ENCODE measurements at places on chromosomes 5 and 9.

- no peak for DNase-seq
Observed at GRCh38 chr9:78468974-78469576, 172.2 kb downstream of the PSAT1 start.

DNA sequence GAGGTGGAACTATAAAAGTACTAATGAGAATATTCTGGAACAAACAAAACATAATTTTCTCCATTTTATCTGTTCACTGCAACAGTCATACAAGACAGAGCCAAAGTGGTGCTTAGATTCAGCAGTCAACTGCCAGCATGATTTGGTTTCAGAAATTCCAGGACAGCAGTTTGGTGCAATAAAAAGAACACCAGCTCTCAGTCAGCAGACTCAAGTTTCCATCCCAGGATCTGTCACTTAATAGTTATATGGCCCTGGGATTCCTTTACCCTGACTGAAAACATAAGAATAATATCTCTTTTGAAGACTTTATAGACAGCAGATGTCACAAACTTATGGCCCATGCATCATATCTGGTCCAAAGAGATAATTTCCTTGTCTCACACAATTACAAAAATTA is 92.8 kb upstream of the RASEF start:
- no peak for DNase-seq

- DNase-seq: no peak
Observed at GRCh38 chr9:107007402-107007801, 144.4 kb downstream of the ZNF462 start.

GRCh38 chr5:158435161-158435616 is 576.2 kb upstream of the CLINT1 start:
- no peak for DNase-seq

- DNase-seq: no peak
Observed at GRCh38 chr9:115673599-115673998, 480.0 kb upstream of the PAPPA start.

DNA sequence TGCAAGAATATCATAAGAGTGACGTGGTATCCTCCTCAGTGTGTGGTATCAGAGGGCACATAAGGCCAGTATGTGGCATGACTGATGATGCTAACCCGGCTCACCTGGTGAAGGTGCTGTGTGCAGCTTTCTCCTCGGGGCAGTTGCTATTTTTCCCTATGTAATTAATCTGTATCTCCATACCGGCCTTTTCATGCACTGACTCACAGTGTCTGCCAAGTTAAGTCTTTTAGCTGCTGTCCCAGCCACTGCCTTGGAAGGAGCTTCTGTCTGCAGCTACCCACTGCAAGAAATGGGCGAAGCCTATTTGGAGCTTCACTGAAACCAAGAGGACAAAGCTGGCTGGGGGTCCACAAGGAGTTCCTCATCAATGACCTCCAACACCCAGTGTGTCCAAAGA is 46.0 kb downstream of the NXNL2 start:
- DNase-seq: no peak

DNA sequence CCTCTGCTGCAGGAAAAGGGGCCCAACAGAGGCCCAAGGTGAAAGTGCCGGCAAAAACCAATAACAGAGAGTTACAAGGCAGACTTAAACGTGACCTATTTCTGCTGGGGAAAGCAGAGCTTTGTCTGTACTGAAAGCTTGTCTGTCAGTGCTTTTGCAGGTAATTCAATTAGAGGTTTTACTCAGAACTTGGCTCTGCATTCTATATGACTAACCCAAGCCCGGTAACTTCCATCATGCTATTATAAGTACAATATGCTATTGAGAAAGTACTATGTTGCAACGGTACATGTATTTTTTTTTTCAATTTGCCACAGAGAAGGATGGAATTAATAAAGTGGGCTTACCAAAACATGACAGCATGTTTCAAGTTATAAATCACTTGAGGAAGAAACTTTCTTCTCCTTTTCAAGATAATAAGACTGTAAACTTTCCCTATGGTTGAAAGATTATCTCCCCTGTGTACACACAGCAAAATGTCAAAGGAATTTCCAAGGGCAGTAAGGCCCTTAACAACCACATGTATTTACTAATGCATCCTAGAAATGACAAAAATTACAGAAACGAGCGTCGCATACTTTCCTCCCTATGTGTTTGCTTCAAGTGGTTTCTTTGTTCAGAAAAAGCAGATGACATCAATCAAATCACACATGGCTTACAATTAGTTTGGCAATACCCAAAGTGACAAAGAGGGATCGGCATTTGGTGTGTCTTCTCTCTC is 282.4 kb downstream of the EFNA5 start:
- peak; percentile 70 for DNase-seq

DNA sequence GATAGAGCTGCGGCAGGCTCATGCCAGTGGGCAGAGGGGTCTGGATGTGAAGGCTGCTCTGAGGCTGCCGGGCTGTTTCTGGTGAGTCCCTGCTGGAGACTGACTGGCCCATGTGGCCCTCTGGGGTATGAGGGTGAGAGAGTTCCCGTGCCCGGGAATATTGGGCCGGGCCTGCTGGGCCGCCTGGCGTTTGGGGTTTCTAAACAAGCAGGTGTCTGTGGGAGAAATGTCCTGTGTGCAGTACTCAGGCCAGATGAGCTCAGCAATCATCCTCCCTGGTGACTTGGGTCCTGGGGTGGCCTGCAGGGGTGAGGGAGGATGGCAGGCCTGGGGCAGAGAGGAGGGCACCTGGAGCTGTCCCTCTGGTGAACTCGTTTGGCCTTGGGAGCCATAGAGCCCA is 74.9 kb downstream of the MACROH2A1 start:
- no peak for DNase-seq

DNA sequence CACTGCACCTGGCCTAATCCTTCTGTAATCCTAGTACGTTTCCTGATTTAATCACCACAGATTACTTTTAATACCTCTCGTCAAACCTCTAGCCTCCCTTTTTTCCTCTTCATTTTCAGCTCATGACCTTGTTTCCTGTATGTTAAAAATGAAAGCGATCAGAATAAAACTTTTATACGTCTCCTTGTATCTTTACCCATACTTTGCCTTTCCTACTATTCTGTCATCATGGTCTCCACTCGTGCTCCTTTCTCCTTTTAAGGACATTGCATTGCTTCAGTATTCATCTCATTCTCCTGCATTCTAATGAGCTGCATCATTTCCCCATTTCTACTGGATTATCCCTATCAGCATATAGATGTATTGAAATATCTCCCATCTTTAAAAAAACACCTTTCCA is 8.5 kb downstream of the CDC42SE2 start:
- DNase-seq: no peak

DNA sequence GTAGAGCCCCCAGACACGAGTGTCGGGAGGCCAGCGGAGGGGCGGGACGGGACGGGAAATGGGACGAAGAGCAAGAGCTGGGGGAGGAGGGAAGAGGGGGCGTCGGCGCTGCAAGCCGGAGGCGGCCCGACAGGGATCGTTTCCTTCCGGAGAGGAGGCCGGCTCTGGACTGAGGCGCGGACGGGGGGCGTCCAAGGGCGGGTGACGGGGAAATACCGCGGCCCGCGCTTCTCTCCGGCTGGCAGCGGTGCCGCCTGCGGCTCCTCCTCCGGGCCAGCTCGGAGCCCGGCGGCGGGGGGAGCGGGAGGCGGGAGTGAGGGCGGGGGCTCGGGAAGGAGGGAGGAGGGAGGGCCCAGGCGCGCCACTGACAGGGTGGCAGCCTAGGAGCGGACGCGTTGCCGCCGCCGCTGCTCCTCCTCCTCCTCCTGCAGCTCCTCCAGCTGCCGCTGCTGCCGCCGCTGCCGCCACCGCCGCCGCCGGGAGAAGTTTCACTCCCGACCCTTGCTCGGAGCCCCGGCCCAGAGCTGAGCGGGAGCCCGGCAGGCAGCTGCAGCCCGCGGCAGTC is at the start of gene CHSY3:
Gene CHSY3 (plus strand): TSS at position 364 of the 565 bp plus-strand sequence.
- peak; percentile 91 for DNase-seq

- no peak for DNase-seq
Observed at GRCh38 chr9:98856982-98857381, 49.5 kb downstream of the GALNT12 start.

DNA sequence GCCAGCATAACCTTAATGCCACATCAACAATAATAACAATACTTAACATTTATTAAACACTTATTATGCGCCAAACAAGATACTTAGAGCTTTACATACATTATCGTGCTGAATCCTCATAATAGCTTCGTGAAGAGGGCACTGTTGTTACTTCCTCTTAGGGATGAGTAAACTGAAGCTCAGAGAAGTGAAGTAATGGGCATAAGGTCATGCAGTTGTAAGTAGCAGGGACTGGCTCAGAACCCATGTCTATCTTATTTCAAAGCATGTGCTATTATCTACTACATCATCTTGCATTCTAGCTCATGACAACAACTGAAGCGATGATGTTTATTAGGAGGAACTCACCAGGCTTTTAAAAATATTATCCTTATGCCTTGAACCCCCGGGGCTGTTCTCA is 34.9 kb upstream of the PPP3R2 start:
- no peak for DNase-seq

DNA sequence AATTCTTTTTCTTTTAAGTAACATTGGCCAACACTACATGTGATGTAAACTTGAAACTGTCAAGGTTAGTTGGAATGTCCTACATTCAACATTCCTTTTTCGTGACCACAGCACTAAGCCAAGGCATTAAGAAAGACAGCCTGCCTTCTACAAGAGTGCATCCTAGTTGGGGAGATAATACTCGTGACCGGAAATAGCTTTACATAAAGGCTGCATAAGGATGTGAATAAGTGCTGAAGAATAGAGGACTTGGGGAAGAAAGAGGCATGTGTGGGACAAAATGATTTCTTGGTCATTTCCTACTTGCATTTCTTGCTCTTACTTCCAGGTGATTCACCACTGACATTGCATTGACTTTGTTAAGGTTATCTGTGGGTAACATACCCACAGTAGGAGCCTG is 282.0 kb downstream of the DMRT2 start:
- peak; percentile 6 for DNase-seq

- no peak for DNase-seq
Observed at GRCh38 chr5:57862942-57863341, 380.3 kb upstream of the ACTBL2 start.
